ENCODE measurements at places on chromosomes 13 and 19.
A peak's percentile ranks its signal among the peaks of the same experiment; 100 is the strongest.

DNA sequence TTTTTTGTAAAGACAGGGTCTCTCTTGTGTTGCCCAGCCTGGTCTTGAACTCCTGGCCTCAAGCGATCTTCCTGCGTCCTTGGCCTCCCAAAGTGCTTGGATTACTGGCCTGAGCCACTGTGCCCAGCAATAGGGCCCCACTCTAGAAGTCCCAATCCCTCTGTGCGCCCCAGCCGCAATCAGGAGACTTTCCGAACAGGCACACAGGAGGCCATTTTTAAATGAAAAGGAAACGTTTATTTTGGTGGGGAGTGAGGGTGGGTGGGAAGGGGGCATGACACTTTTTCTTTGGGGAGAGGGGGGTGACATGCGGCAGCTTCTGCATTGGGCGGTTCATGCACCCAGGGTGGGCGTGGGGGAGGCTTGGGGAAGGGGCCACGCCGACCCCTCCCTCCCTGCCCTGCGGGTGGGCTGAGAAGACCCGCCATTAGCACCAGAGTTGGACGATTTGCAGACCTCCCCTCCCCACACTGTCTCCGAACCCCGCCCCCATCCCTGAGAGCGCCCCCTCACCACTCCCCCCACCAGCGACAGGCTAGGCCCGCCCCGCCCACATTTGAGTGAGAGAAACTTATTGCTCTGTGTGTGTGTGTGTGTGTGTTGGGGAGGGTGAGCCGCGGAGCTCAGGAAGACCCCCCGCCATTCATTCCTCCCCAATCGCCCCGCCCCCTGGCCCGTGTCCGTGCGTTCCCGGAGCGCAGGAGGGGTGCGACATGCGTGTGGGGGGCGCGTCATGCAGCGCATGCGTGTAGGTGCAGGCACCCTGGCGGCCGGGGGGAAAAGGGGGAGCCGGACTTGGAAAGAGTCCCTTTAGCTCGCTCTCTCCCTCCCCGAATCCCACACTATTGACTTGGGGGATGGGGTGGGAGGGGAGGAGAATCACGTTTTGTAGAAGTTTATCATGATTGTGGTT, 17.2 kb downstream of the KCNC3 start:
- DNase-seq: peak; percentile 67

GRCh38 chr19:54336893-54337857, 1.8 kb downstream of the LILRA4 start:
- DNase-seq: no peak

- DNase-seq: no peak
Measured at GRCh38 chr19:4606181-4606580, 33.1 kb upstream of the TNFAIP8L1 start.

GRCh38 chr19:33767898-33768413, 28.7 kb upstream of the KCTD15 start:
- DNase-seq: no peak

DNA sequence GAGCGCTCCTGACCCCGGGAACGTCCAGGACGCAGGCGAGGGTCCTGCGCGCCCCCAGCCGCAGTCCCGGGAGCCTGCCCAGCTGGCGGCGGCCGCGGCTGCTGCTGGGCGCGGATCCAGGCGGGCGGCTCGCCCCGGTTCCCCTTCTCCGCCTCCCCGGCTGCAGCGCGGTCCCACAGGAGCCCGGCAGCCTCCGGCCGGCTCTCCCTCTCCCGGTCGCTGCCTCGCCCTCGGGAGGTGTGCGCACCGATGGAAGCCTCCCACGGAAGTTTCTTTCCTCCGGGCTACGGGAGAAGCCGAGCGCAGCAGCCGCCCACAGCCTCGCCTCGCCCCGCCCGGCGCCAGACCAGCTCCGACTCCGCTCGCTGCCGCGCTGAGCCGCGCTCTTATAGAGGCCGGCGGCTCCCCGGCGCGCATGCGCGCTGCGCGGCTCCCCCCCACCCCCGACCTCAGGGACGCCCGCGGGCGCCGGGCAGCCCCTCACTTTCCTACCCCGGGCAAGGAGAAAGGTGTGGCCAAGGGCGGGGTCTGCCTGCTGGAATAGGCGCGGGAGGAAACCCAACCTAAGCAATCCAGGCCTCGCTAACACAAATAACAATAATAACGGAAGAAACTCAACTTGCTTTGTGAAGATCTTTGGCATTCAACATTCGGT, at the start of gene SHISA2:
SHISA2 (minus strand) TSS at position 360 of the 655 bp plus-strand sequence. CDS start 1,041 bp downstream, outside the sequence.
- DNase-seq: peak; percentile 52

DNA sequence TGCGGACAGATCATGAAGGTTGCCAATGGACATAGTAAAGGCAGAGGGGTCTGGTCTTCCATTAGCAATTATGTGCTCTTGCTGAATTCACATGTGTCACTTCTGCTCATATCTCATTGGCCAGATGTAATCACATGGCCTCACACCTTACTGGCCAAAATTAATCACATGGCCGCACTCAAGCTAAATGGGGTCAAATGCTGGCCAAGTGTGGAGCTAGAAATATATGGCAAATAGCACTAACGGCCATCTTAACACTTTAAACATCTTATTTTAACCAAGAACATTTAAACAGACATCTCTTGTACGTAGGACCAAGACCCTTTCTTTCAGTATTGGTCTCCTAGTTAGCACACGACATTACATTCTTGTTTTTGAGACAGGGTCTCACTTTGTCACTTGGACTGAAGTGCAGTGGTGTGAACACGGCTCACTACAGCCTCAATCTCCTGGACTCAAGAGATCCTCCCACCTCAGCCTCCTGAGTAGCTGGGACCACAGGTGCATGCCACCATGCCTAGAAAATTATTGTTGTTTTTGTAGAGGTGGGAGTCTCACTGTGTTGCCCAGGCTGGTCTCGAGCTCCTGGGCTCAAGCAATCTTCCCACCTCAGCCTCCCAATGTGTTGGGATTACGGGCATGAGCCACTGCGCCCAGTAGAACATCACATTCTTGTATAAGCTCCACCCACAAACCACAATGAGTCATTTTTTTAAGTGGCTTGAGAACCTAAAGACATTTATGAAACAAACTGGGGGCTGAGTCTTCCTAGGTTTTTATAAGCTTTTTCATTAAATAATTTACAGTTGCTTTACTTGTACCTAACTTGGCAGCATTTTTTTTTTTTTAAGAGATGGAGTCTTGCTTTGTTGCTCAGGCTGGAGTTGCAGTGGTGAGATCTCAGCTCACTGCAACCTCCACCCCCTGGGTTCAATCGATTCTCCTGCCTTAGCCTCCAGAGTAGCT, 2.9 kb upstream of the PTOV1 start:
- no peak for DNase-seq

DNA sequence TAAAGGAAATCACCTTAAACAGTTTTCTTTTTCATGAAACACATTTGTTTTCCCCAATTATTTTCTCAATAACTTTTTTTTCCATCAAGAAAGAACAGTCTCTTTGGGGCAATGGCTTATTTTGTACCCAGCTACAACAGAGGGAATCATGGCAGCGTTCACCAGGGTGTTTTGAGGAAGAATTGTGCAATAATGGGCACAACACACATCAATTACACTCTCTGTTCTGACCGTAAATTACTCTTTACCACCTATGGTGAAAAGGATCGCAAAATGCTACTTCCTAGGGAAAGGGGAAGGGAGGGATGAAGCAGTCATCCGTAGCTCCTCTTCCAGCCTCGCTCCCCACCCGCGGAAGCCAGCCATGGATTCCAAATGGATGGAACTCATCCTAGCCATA, 38.6 kb downstream of the TMTC4 start:
- no peak for DNase-seq

DNA sequence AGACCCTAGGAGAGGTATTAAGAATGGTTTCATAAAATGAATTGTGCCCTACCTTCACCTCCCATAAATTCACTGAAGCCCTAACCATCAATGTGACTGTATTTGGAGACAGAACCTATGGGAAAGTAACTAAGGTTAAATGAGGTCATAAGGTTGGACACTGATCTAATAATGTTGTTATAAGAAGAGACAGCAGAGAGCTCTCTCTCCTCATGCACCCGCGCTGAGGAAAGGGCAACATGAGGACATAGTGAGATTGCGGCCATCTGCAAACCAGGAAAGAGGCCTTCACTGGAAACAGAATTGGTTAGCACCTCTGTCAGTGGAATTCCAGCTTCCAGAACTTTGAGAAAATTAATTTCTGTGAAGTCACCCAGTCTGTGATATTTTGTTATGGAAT, 1396.1 kb upstream of the MIR17HG start:
- DNase-seq: no peak

DNA sequence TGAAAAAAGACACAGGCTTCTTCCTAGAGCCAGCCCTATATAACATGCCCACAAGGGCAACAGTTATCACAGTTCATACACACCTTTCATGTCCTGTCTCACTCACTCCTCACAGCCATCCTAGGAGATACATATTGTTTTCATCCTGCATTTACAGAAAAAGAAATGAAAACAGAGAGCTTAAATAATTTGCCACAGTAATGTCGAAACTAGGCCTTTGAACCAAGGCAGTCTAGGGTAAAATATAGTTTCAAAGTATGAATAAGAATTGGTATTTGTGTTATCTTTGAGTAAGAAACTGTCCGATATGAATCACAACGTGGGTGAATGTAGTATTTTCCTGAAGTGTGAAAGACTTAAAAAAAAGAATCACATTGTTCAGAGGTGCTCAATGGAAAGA, 26.8 kb downstream of the CLDN10 start:
- DNase-seq: no peak

DNA sequence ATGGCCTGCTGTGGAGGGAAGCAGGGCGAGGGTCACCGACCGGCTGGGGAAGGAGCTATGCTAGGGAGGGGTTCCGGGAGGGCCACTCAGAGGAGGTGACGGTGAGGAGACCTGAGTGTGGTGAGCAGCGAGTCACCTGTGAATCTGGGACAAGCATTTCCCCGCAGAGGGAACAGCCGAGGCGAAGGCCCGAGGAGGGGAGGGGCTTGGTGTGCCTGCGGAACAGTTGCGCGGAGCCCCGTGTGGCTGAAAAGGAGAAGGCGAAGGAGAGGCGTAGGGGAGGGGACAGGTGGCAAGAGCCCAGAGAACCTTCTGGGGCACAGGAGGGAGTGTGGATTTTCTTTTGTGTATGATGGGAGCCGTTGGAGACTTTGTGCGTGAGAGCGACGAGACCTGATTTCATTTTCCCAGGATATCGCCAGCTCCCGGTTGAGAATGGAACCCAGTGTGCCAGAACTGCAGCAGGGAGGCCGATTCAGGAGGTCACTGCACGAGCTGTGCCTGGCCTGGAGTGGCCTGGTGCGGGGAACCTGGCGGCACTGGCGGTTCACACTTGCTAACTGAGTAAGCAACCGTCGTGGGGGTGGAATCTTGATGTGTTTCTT, 117.7 kb upstream of the ZNF507 start:
- no peak for DNase-seq

- no peak for DNase-seq
Measured at GRCh38 chr19:15864824-15865223, 33.0 kb downstream of the CYP4F2 start.

- DNase-seq: no peak
Measured at GRCh38 chr13:93723316-93723715, 496.7 kb downstream of the GPC6 start.

- DNase-seq: no peak
Measured at GRCh38 chr19:11203194-11204075, 6.1 kb upstream of the KANK2 start.

GRCh38 chr13:103351035-103351828, 285.0 kb upstream of the SLC10A2 start:
- DNase-seq: no peak

DNA sequence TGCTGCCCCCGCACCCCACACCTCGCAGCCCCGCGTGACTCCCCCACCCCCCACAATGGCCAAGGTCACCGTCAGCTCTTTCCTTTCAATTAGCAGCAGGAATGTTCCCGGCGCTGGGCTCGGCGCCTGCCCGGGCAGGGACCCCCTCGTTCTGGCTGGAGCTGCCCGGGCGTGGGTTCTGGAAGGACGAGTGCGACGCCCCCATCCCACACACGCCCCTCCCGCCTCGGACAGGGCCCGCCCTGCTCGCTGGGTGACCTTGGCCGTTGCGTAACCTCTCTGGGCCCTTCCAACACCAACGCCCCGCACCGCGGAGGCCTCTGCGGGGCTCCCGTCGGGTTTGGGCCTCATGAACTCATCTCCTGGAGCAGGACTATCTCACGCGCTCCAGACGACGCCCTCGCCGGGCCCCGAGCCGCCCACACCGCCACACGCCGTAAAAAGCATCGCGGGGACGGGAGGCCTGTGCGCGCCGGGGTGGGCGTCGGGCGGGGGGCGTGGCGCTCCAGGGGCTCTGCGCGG, 10.3 kb downstream of the PALM start:
- no peak for DNase-seq

- peak; percentile 5 for DNase-seq
Measured at GRCh38 chr19:45591004-45591637, 6.5 kb upstream of the OPA3 start.

- no peak for DNase-seq
Measured at GRCh38 chr13:110199046-110199831, 107.7 kb downstream of the COL4A1 start.

DNA sequence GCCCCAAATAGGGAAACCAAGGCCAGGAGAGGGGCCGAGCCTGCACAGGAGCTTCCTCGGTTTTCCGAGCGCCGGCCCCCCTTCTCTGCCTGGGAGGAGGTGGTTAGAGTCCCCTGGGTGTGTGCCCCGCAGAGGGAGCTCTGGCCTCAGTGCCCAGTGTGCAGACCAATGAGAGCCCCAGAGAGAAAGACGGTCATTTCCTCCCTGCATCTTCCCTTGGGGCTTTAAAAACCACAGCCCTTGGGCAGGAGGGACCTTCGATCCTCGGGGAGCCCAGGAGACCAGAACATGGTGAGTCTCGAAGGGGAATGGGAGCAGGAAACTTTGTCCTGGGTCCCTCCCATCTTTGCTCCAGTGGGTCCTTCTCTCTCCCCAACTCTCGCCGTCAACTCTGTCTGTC, at the start of gene C5AR1:
C5AR1 (plus strand) TSS at position 254 of the 400 bp plus-strand sequence; CDS start at position 289, 35 bp downstream.
- no peak for DNase-seq

DNA sequence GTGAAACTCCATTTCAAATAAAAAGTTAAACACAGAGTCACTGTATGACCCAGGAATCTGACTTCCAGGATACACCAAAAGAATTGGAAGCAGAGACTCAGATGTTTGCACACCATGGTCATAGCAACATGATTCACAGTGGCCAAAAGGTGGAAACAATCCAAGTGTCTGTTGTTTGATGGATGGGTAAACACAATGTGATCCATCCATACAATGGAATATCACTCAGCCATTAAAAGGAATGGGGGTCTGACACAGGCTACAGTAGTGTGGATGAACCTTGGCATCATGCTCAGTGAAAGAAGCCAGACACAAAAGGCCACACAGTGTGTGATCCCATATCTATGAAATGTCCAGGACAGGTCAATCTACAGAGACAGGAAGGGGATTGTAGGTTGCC, 174.3 kb downstream of the PTPRS start:
- no peak for DNase-seq

GRCh38 chr19:55174425-55175116, 5.5 kb downstream of the SYT5 start:
- no peak for DNase-seq

DNA sequence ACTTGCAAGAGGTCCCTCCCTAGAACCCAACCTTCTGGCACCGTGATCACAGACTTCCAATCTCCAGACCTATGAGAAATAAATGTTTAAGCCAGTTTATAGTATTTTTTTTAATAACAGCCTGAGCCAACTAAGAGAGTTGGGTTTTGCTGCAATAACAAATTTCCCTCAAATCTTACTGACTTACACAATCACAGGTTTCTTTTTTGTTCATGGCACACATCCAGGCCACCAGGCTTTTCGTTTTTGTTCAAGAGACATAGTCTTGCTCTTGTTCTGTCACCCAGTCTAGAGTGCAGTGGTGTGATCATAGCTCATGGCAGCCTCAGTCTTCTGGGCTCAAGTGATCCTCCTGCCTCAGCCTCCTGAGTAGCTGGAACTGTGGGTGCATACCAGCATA, 2.0 kb upstream of the SELENOV start:
- no peak for DNase-seq

GRCh38 chr13:82947191-82947621, 935.1 kb downstream of the SLITRK1 start:
- no peak for DNase-seq

GRCh38 chr19:6723738-6724137, 3.3 kb upstream of the C3 start:
- DNase-seq: no peak

Data from NCI-H774 (cell line).